ENCODE measurements at places on chromosomes 11 and 22.

- no peak for DNase-seq
Measured at GRCh38 chr11:60633645-60634044, 65.8 kb upstream of the MS4A8 start.

DNA sequence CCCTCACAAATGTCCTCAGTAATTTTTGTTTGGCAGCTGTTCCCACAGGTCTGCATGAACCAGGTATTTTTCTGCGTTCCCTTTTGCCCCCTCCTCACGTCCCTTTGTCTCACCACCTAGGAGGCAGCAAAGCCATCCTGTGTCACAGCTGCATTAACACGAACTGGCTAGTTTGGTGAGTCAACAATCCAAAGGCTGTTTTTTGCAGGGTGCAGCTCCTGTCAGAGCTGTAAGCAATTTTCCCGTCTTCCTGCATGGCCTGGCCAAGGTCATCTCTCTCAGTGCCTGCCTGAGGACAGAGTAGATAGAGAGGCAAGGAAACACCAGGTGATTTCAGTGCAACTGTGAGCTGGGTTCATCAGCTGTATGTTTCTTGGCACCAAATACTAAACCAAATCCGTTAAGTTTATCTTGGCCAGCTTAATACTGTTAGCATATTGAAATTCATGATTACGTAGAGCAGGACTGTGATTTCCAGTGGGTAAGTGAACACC is 20.6 kb upstream of the VSIG10L2 start:
- no peak for DNase-seq

DNA sequence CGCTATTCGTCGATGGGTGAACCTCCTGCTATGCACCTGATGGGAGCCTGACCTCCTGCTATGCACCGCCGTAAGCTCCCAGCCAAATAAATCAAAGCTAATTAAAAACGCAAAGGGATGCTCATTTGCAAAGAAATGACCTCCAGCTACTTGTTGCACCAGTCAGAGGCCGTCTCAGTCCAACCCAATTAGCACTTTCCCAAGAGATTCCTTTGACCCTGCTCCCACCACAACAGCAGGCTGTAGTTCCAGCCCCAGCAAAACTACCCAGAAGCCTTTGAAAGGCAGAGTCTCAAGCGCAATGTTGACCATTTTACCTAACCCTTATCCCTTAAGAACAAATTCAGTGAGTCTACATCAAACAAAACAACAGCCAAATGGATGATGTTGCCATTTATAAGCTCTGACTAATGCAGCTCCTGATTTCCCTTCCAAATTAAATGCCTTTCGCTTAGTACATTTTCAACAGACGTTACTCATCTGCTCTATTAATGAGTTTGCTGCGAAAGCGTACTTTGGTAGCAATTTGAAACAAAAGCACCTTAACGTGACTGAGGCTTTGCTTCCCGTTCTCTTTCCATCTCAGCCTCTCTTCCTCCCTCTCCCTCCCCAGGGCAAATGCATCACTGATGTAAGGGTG is 17.2 kb upstream of the BSX start:
- DNase-seq: no peak

DNA sequence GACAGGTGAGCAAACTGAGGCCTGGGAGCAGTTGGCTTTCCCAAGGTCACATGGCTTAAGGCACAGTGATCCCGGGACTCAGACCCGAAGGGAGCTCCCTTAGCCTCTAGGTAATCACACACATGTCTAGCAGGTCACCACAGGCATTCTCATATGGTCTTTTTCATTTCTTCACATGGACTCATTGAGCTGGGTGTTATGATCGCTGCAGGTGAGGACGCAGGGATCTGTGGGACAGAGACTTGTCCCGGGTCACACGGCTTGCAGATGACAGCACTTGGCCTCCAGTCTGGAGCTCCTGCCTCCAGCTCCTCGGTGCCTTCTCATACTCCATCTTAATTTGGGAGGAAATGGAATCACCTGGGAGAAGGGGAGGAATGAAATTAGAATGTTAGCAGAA is 23.6 kb upstream of the CACNG2 start:
- no peak for DNase-seq

- DNase-seq: no peak
Measured at GRCh38 chr11:72758304-72758689, 6.1 kb upstream of the ARAP1 start.

DNA sequence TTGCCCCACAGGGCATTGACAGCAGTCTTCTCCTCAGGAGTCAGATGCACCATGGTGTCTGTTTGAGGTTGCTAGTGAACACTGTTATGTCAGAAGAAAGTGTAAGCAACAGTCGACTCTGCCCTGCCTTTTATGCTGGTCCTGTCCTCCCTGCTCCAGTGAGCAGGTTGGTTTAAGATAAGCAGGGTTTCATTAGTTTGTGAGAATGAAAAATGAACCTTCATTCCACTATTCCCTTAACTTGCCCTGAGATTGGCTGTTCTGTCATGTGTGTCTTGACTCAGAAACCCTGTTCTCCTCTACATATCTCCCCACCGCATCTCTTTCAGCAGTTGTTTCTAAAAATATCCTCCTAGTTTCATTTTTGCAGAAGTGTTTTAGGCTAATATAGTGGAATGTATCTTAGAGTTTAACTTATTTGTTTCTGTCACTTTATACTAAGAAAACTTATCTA is at the start of gene HBD:
TSS of gene HBD (minus strand) at position 103 of the 454 bp plus-strand sequence. CDS start at position 53, 50 bp downstream.
- DNase-seq: no peak

GRCh38 chr11:13229711-13230318 is 47.8 kb upstream of the BMAL1 start:
- no peak for DNase-seq

GRCh38 chr11:11555208-11555607 is 66.6 kb downstream of the GALNT18 start:
- DNase-seq: no peak

DNA sequence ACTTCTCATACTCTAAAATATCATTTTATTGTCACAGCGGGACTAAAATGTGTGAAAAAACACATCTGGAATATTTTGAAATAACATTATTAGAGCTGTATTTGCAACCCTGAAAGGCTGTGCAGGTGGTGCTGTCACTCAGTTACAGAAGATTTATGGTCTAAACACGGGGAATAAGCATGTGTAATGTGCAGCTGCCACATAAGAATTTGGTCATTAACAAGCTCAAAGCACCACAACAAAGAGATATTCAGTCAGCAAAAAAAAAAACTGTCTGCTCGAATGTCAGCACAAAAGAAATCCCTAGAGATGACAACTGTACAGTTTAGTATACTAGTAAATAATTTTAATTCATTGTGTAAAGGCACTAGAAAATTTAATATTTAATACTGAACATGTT is 31.3 kb downstream of the TMEM123 start:
- DNase-seq: peak; percentile 63

DNA sequence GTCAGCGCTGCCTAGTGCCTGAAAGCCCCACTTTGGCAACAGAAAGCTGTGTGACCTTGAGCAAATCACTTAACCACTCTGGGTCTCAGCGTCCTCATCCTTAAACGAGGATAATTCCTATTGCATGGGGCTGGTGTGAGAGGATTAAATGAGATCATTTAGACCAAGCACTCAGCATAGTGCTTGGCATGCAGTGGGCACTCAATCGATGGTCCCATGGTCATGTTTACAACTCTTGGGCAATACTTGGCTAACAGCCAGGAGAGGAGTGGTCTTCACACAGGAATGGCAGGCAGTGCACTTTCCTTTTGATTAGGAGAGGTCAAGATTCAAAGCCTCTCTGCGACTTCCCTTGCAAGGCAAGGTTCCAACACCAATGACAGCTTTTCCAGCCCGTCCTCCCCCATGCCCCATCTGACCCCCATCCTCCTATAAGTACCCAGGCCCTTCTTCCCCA is 14.1 kb downstream of the TNKS1BP1 start:
- DNase-seq: no peak

Measured in naive thymus-derived CD4-positive, alpha-beta T cell (primary cell).